ENCODE measurements at places on chromosomes 12 and 14.
A peak's percentile ranks its signal among the peaks of the same experiment; 100 is the strongest.

GRCh38 chr14:85572011-85572410 is 42.1 kb downstream of the FLRT2 start:
- DNase-seq = no peak

DNA sequence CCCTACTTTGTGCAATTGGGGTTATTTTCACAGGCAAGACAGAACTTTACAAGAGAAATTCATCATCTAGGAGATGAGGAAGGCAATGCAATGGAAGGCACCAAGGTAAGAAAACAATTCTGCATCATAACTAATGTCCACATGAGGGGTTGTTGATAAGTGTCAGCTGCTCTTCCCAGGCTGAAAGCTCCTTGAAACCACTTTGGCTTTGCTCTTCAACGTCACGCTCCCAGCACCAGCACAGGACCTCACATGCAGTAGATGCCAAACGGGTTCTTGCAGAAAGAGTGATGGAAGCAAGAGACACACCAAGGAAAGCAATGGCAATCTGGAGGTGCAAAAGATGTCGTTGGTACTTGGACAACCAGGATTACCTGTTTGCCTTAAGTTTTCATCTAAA is 485.5 kb downstream of the BCL11B start:
- DNase-seq = no peak

- DNase-seq = peak; percentile 44
These were observed 12.9 kb downstream of the NYNRIN start for GRCh38 chr14:24411443-24412389.

GRCh38 chr14:105201925-105202513 is 20.9 kb upstream of the NUDT14 start:
- DNase-seq = peak; percentile 28

DNA sequence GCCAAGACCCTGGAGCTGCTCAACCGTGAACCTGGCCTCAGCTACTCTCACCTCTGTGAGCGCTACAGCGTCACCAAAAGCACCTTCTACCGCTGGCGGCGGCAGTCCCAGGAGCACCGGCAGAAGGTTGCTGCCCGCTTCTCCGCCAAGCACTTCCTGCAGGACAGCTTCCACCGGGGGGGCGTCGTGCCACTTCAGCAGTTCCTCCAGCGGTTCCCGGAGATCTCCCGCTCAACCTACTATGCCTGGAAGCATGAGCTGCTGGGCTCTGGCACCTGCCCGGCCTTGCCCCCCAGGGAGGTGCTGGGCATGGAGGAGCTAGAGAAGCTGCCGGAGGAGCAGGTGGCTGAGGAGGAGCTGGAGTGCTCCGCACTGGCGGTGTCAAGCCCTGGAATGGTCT is 9.3 kb downstream of the VRTN start:
- no peak for DNase-seq

GRCh38 chr14:53325176-53325806 is 172.2 kb upstream of the DDHD1 start:
- DNase-seq = no peak

GRCh38 chr12:108523365-108523764 is 8.3 kb downstream of the FICD start:
- no peak for DNase-seq

DNA sequence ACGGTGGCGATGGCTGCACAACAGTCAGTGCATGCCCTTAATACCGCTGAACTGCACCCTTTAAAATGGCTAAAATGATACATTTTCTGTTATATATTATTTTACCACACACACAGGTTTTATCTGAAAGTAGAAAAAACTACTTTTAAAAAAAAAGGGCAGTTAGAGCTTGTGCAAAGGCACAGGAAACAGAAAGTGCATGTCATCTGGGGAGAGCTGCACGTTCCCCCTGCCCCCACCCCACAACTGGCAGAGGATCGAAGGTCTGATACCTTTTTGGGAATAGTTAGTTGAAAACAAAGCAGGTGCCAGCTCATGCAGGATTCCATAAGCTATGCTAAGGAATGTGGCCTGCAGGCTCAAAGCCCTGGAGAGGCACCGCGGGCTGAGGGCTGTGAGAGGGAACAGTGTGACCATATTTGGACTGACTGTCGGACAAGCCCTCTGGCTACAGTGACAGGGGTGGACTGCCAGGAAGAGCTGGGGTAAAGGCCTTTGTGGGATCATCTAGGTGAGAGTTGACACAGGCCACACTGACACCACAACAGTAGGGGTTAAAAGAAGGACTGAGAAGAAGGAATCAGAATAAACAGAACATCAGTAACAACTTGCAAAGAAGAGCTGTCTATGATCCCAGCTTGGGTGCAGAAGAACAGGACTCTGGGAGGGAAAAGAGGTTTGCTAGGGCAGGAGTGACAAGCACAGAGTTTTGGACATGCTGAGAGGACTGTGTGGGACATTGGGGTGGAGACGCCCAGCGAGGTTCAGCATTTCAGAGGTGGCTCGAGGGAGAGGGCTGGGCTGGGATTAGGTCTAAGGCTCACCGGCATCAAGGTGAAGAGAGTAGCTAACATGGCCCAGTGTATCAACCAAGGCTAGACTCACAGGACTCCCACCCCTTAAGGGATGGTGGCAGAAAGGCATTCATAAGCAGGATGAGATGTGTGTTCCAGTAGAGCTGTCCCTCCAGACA is 54.6 kb downstream of the ACTN1 start:
- no peak for DNase-seq

GRCh38 chr14:57657487-57657886 is 163.8 kb upstream of the CCDC198 start:
- DNase-seq = no peak

- no peak for DNase-seq
These were observed 50.9 kb upstream of the DIP2B start for GRCh38 chr12:50453872-50454271.

DNA sequence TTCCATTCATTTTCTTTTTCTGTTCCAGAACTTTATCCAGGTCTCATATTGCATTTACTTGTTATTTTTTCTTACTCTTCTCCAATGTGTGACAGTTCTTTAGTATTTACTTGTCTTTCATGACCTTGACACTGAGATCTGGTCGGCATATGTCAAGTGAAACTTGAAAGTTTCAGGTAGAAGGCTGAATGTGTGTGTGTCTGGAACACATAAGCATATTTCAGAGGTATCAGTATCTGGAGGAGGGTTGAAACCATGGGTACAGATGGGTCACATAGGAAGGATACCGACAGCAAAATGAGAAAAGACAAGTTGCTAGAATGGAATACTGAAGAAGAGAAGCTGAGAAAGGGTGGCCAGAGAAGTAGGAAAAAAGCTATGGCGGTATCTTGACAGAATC is 22.5 kb upstream of the PTGDR start:
- DNase-seq = no peak

DNA sequence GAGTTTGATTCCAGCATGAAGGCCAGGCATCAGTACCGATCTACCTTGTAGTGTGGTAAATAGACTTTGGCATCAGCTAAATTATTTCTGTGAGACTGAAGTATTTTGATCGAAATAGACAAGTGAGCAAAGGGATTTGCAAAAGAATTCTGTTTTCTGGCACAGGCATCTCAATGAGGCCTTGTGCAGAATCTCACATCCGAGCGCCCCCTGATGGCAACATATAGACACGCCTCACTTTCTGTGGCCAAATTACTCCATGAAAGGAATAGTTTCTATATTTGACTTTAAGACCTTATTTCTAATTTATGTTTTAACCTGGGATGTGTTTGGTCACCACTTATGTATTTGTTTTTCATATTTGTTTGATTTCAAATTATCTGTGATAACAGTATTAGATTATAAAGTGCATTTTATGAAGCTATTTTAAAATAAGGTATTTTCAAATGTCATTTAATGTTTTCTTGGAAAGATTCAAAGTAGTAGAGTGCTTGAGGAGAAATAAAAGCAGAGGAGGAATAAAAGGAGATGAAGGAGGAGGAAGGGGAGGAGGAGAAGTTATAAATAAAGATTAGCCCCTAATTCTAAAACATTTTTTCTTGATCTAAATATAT is 731.9 kb downstream of the NRXN3 start:
- no peak for DNase-seq

GRCh38 chr12:19688532-19688931 is 249.2 kb downstream of the AEBP2 start:
- no peak for DNase-seq

DNA sequence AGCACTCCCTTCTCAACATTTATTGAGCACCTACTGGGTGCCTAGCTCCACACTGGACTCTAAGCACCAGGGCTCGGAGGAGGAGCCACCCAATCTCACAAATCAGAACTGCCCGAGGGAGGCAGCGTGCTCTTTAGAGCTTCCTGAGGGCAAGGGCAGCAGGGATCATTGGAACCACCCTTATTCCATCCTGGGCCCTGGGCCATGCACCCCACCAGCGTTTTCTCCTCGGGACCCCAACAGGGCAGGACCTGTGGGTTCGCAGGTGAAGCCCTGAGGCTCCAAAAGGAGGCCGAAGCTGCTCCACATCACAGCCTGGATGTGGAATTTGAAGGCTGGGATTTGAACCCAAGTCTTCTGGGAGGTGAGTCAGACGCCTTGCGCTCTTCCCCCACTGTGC is 15.4 kb downstream of the TMEM119 start:
- no peak for DNase-seq

GRCh38 chr12:52210186-52210924 is 18.5 kb upstream of the KRT80 start:
- no peak for DNase-seq

GRCh38 chr14:75861161-75861621 is 120.6 kb downstream of the TGFB3 start:
- DNase-seq = no peak

DNA sequence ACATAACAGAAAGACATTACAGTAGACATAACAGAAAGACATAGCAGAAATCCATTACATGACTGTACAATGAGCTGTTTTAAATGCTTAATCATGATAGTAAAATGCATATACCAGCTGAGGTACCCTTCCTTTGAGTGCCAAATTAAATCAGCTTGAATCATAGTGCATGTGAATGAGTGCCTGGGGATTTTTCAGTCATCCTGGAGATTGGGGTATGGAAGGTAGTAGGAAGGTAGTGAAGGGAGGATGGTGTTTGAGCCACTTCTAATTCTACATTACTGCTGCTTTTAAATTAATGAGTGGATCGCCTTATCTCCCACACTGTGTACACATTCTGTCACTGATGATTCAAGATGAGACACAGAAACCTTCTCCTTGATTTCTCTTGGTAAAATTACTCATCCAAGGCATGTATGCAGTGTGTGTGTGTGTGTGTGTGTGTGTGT is 534.2 kb downstream of the LRFN5 start:
- no peak for DNase-seq

- DNase-seq = no peak
These were observed 62.5 kb downstream of the ITPR2 start for GRCh38 chr12:26770239-26771070.

- DNase-seq = no peak
These were observed 653 bp downstream of the PA2G4 start for GRCh38 chr12:56104815-56105608.

- DNase-seq = no peak
These were observed 521.2 kb downstream of the MED13L start for GRCh38 chr12:115756271-115756670.

GRCh38 chr12:70120970-70121369 is 122.3 kb upstream of the CNOT2 start:
- no peak for DNase-seq

DNA sequence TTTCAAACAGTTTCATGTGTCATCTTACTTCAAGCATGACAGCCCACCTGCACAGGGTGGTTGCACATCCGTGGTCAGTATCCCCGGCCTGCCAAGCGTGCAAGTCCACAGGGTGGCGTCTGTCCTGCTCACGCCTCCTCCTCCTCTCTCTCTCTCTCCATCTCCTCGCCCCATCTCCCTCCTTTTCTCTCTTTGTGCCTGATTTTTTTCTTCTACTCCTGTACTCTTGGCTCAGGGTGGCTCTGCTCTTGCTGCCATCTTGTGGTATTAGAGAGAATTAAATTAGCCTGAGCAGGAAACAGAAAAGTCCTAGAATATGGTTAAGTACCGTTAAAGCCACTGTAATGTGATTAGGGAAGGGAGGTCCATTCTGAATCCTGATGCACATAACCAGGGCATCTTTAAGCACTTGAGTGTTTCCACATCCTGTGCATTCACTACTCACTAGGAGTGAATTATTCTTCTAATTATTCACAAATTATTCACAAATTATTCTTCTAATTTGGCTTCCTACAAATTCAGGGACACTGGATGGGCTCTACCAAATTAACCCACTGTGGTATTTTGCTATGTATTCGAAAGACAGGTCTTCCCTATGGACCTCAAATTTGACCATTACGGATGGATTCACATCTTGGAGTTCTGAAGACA is 25.5 kb upstream of the DTX1 start:
- DNase-seq = no peak

GRCh38 chr12:114726092-114726710 is 42.2 kb upstream of the TBX3 start:
- no peak for DNase-seq

DNA sequence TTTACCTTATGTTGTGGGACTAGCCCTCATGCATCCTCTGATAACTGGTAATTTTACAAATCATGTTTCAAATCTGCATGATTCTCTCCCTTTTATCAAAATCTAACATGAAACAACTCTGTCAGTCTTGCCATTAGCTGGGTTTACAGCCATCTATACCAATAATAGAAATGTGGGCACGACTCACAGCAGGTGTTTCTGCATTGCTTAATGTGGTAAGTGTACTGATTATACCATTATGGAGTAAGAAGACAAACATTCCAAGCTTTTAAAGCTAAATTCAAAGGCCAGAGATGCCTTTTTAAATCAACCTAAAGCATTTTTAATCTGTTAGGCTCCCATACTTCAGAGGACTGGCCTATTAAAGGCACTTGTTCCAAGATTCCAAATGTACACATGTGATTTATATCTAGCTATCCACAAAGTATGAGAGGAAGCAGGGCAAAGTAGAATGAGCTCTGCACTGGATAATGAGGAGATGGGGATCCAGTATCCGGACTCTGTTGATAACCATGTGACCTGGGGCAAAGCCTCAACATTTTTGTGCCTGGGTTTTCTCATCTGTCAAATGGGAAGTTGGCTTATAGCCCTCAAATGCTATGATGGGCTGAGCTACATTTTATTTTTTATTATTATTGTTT is 52.3 kb upstream of the FUT8 start:
- no peak for DNase-seq

DNA sequence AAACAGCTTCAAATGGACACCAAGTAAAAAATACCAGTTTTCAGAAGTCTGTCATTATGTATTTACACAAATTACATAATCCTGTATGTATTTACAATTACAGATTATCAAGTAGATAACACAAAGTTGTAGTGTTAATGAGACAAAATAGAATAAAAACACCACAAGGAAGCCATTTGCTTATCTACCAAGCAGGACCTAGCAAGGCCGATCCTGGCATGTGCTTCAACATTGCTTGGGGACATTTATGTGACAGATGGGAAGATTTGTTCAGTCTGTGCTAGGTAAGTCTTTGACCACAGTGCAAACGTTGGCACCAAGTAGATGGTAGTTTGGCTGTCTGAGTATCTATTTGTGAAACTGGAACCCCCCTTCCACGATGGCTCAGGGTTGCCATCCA is 35.8 kb downstream of the BCAT1 start:
- DNase-seq = no peak

- no peak for DNase-seq
These were observed 87.0 kb downstream of the FRMD6 start for GRCh38 chr14:51738754-51739153.

- DNase-seq = no peak
These were observed 83.8 kb upstream of the VRK1 start for GRCh38 chr14:96713426-96713825.

- DNase-seq = no peak
These were observed 2.5 kb downstream of the AJUBA start for GRCh38 chr14:22979748-22980392.
